ENCODE measurements at places on chromosomes 16 and 17. TPM values are rescaled to one million over a fixed set of nuclear protein-coding genes. Genes with fewer than 3 reads are reported as not detected.

- DNase-seq, result no peak
Observed at GRCh38 chr17:49994085-49995054, 654 bp downstream of the DLX3 start.

BCL6B gene
- 1.4 TPM for total RNA-seq

DNA sequence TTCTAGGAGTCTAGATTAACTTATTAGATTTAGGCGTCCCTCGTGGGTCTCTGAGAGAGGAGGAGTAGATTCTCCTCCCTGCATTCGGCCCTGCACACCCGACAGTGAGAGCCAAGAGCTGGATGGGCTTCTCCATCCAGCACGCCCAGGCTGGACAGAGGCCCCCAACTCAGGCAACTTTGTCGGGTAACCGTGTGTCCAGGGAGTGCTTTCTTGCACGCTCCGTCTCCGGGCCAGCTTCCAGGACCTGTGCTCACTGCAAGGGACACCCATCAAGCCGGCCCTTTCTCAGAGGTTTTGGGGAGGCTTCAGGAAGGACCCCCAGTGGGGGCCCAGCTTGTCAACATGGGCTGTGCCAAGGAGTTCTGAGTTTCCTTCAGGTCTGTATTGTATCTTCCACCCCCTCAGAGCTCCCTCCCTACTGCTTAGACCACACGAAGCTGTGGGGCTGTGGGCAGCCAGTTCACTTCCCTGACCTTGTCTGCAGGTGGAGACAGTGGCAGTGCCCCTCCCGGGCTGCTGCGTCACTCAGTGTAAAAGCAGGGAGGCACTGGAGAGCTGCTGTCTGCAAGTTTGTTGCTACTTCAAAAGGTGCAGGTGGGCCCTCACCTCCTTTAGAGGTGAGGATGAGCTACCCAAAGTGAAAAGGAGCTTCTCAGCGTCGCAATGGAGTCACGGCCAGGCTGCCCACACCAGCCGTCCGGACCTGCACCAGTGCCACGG is 24.0 kb upstream of the C16orf78 start:
- DNase-seq, result no peak

DNA sequence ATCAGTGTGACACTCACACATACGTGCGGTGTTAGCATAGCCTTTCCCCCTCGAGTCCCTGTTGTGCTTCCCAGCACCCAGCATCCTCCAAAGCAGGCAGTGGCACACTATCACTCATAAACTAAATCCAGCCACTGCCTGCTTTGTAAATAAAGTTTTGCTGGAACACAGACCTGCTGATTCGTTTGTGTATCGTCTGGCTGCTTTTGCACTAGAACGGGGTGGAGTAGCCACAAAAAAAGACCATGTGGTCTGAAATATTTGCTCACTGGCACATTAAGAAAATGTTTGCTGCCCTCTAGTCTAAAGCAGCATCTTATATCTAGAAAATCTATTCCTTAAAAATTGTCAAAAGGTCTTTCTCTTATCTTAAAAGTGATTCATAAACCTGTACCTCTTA is 341.2 kb upstream of the ZFHX3 start:
- no peak for DNase-seq

DNA sequence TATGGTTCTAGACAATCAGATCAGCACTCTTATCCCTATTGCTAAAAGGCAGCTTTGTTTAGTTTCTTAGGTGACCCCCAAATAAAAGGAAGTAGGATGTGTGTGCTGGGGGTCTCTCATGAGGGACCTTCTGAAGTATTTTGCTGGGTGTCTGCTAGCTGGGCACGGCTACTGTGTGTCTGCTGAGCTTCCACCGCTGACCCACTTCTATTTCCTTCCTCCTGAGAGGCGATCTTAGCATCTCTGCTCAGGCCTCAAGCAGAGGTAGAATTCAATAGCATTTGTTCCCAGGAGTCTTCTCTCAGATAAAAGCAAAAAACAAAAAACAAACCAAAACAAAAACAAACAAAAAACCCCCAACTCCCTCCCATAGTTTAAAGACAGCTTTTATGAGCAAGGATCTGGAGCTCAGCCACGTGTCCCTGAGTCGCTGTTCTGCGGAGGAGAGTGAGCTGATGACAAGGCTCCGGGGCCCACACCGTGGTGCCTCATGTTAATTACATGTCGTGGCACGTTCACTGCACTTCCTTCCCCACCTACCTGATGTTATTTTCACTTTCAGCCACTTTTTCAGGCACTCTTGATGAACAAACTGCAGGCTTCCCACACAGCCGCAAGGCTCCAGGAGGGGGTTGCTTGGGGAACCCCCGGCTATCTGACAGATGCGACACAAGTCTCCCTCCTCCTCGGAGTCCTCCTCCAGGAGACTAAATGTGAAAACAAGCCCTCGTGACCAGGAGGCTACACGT is 83.5 kb downstream of the MARCHF10 start:
- DNase-seq, result peak; percentile 82

DNA sequence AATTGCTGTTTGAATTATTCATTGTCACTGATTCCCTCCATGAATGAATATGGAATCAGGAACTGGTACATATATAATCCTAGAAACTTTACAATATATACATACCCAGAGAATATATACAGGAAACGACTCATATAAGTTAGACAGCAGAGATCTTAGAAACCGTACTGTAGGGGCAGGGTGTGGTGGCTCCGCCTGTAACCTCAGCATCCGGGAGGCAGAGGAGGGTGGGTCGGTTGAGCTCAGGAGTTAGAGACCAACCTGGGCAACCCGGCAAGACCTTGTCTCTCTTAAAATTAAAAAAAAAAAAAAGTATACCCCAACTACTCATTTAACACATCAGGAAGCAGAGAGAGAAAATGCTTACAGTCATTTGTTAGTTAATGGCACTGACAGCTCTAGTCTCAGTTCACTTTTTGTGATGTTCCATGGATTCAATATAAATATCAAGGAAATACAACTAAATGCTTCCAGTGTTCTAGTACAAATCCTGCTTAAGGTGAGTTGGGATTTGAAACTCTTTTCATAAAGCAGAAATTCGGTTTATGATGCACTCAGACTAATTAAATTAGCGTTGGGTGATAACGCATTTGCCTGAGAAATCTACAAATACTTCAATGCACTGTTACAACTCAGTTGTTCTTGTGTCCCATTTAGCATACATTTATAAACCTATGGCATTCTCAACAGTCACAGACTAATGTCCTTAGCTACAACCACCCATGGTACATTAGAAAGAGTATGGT is 5.6 kb downstream of the GLG1 start:
- peak; percentile 77 for DNase-seq

ZNF785 gene
- total RNA-seq, result 10.9 TPM

NEUROD2 gene
- total RNA-seq, result not detected

DNA sequence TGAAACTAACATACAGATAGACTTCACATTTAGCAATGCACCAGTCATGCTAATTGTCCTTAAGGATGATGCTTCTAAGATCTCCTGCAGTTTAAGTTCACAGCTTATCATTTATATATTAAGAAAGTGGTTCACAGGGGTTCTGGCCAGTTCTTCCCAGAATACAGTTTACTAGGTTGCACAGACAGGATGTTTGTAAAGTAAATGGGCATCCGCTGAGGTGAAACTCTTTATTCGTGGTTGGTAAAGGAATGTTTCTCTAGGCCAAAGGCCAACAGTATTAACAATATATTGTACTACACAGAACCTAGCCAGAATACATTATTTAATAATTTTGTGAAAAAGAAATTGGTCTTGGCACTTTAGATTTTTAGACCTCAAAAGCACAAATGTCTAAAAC is 1427.3 kb downstream of the CDH8 start:
- no peak for DNase-seq

DNA sequence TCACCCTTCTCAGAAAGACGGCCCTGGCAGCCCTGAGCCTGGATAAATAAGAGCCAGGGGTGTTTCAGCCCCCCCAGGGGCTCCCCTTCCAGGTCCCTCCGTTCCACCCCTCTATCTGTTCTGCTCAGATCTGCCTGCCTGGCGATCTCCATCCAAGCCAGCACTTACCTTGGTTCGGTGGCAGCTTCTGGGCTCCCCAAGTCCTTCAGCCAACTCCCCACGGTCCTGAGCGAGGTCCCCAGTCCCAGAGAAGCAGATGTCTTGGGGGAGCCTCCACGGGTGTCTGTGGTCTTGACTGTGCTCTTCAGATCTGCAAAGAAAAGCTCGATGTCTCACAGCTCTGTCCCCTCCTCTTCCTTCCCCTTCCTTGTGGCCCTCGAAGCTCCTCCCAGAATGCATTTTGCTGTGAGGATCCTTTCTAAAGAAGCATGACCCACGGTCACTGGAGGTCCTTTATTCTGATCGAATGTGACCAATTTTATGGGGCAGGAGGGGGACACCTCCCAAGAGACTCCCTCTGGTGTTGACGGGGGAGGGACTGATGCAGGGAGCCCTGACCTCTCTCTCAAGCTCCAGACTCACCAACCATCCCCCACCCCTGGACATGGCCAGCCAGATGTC is at the start of gene PIK3R6:
Gene PIK3R6 (minus strand): TSS at position 314 of the 621 bp plus-strand sequence. CDS start 17,880 bp downstream, outside the sequence.
- DNase-seq, result no peak

GRCh38 chr17:55421179-55421934 is at the start of gene MMD:
TSS of gene MMD (minus strand) at chr17:55421835. CDS start at chr17:55421695, 140 bp downstream.
- no peak for DNase-seq

- no peak for DNase-seq
Observed at GRCh38 chr16:21057875-21058274, 92.8 kb downstream of the DNAH3 start.

CNGB1 gene
- not detected for total RNA-seq

GRCh38 chr17:60174035-60174434 is 24.3 kb downstream of the CA4 start:
- DNase-seq, result no peak

HBA2 gene
- total RNA-seq, result not detected

GRCh38 chr16:77387815-77388209 is 47.0 kb downstream of the ADAMTS18 start:
- DNase-seq, result no peak

CLDN7 gene
- 3.1 TPM for total RNA-seq

- DNase-seq, result peak; percentile 58
Observed at GRCh38 chr17:10729334-10730193, at the start of gene TMEM220. TSS of gene TMEM220 (minus strand) at chr17:10730023. CDS start at chr17:10729851, 172 bp downstream.

SLFN12L gene
- total RNA-seq, result 59.0 TPM

- peak; percentile 65 for DNase-seq
Observed at GRCh38 chr17:78923660-78924453, 1.3 kb downstream of the TIMP2 start.

PPM1E gene
- 0.12 TPM for total RNA-seq

All from activated T-cell treated with anti-CD3 and anti-CD28 coated beads, Interleukin-2, amount 50 U/mL, for 72 hours (primary cell).